Cerebellar cortex (tissue), 1 donor: ENCODE measurements at places on chromosomes 3 and 15.

GRCh38 chr3:113006359-113007056 lies 15.7 kb downstream of the GTPBP8 start:
- DNase-seq = no peak

DNA sequence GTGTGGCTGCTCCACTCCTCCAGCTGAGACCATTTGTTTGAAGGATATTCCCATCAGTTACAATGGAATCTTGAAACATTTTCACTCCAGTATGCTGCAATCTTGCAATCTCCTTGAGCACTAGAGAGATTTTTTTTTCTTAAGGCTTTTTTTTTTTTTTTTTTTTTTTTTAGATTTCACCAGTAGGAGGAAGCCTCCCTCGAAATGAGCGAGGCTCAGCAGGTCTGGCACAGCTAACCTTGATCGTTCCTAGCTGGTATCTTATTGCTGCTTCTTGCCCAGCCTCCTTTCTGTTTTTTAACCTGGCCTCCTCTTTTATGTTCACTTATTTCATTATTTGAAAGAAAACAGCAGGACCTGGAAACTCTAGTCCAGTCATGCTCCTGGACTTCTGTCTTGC lies 48.1 kb downstream of the RAP2B start:
- DNase-seq = no peak

DNA sequence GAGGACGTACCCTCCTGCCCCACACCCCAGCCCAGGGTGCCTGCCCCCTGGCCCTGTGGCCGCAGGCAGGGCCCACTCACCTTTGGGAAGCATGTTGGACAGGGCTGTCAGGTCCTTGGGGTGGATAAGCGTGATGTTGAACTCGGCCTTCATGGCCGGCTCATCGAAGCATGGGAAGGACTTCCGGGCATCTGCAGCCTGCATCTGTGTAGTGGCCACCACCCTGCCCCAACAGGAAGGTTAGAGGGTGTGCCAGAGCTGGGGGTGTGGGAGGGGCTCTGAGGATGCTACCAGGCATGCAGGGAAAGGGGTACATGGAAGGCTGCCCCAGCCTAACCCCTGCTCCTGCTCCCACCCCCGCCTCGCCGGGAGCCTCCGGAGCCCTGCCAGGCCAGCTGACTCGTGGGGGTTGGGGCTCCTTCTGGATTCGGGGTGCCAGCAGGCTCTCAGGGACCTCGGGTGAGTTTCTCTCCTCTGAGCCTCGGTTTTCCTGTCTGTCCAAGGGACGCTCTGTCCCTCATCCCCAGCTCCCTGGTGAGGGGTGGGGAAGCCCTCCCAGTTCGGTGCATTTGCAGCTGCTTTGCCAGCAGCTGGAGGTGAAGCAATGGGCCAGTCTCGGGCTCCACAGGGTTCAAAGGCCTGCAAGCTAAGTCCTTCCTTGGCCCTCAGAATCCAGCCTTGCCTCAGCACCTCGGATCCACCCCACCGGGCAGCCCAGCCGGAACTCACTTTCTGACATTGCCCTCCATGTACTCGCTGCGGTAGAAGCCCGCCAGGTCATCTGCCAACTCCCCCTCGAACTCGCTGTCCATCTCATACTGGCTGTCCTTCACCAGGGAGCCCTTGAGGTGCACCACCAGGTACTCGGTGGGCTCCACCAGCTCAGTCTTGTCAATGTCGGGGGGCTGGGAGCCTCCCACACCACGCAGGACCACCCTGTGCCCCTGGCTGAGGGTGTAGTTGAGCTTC lies 9.1 kb downstream of the ANPEP start:
- no peak for DNase-seq

DNA sequence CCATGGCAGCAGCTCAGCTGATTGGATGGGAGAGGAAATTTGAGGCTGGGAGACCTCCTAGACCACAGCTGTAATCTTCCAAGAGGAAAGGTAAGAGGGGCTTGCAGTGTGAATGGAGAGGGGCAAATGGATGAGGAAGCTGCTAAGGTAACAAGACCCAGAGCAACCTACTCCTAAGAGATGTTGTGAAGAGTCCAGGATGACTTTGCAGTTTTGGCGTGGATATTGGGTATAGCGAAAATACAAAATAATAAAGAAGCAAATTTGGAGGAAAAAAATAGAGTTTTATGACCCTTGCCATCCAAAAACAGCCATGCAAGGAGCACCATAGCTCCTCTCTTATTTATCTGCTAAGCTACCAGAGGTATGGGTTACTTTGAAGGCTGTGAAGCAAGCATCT lies 186.6 kb downstream of the GREM1 start:
- no peak for DNase-seq

- no peak for DNase-seq
Measured at GRCh38 chr3:17357035-17357710, 385.3 kb downstream of the TBC1D5 start.
